ENCODE measurements at places on chromosomes 16 and 17.

GRCh38 chr17:27575096-27575911 lies 55.7 kb upstream of the LGALS9 start:
- DNase-seq: no peak

DNA sequence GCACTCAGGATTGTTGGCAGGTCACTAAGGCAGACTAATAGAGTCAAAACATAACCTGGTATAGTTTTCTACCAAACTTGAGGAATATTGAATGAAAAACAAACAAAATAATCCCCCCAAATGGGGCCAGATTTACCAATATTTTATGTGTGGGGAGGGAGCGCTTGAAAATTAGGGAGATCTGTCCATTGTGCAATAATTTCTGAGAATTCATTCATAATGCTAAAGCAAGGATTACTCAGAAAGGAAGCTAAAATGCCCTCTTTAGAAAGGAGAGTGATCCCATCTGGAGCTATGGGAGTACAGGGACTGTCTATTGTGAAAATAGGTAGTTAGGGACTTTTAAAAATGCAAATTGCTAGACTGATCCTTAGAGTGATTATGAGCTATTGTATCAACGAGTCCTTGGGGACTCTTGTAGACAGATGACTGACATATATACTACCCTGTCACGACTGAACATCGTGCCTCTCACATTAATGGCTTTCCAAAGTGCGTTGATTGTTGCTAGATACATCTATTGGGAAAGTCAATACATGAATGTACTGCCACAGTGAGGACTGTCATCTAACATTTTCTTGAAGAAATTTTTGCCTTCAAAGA lies 193.6 kb downstream of the AATF start:
- no peak for DNase-seq

DNA sequence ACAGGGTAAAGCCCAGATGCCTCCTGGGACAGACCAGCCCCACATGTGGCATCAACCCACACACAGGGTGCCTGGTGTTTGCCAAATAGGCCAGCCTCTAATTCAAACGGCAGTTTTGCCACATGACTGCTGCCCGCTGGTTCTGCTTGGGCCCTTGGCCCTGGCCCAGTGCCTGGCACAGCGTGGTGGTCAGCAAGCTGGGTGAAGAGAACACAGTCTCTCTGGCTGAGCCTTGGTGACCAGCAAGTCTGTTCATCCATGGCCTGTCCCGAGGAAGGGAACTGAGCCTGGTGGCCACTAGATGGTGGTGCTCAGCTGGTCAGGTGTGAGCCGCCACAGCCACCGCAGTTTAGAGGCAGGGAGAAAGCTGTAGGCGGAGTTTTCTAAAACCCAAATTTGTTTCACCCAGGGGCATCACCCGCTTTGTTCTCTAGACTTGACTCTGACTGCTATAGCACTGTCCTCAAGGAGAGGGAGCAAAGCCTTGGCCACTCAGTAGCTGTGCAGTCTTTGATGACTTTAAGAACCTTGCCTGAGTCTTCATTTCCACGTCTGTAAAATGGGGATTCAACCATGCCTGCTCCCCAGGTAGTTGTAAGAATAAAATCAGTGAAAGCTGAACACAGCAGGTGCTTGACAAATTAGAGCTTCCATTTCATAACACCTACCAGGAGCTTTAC lies 4.7 kb upstream of the GFAP start:
- DNase-seq: peak; percentile 60

DNA sequence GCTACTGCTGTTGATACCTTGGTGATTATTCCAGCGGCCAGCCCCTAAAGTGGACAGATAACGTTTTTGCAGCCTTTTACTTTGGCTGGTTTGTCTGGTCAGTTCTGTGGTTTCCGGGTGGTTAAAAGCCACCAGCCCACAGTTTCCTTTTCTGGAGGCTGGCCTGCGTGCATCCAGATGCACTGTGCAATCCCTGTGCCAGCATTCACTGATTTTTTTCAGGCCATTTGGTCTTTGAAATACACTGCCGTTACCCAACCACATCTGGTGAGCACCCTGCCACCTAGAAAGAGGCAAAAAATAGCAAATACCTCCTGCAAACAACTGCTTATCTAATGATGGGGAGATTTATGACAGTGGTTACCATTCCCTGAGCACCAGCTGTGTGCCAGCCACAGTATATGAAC lies 797 bp downstream of the NUDT7 start:
- no peak for DNase-seq

- no peak for DNase-seq
These were observed at the start of gene HS3ST4 for GRCh38 chr16:25691519-25692091. Gene HS3ST4 (plus strand): TSS chr16:25691959.

DNA sequence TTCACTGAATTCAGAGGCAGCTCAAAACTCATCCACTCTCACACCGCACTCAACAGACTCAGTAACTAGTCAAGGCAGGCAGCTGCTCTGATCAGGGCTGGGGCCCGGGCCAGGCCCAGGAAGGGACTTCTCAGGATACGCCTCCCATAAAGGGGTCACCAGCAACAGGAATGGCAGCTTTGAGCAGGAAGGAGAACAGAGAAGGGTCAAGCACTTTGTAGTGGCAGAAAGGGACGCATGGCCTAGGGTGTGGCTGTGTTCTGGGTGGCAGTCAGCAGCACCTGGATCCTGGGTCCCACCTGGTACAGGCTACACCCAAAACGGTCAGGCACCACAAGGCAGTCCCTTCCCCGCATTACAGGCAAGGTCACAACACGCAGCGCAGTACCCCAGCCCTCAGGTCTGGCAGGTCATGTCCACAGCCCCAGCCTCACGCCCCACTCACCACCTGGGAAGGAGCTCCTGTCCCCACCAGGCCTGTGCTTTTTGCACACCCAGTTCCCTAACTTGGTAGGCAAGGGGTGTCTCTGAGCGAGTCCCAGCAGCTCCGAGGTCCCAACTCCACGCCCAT lies 99.7 kb downstream of the ZNF778 start:
- no peak for DNase-seq

DNA sequence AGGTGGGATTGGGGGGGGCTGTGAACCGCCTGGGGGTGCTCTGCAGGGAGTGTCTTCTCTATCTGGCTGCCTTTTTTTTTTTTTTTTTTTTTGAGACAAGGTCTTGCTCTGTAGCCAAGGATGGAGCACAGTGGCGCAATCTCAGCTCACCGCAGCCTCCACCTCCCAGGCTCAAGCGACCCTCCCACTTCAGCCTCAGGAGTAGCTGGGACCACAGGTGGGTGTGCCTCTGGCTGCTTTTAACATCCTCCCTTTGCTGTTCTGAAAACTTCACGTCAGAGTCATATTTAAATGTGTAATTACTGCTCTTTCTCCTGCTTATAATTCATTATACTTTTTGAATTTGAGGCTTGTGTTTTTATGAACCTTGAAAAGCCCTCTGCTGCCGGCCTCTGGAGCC lies 78.4 kb downstream of the ZNF778 start:
- DNase-seq: no peak
